NCI-H526 (cell line): ENCODE measurements at places on chromosomes 6 and 20.
A peak's percentile ranks its signal among the peaks of the same experiment; 100 is the strongest.

DNA sequence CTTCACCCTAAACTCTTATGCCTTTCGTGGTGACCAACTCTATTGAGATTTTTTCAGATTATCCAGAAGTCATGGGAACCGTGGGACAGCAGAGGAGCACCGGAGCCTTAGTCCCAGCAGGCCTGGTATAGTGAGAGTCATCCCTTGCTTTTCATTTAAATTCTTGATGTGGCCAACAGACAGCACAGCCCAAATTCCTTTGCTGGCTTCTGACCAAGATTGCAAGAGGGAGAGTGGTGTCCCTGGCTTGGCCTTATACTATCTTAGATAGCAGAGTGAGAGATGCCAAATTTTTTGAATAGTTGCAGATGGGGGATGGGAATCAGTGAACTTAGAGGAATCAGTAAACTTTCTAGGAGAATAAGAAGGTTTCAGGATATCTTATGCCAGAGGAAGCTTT lies 7.8 kb downstream of the STX11 start:
- no peak for DNase-seq

DNA sequence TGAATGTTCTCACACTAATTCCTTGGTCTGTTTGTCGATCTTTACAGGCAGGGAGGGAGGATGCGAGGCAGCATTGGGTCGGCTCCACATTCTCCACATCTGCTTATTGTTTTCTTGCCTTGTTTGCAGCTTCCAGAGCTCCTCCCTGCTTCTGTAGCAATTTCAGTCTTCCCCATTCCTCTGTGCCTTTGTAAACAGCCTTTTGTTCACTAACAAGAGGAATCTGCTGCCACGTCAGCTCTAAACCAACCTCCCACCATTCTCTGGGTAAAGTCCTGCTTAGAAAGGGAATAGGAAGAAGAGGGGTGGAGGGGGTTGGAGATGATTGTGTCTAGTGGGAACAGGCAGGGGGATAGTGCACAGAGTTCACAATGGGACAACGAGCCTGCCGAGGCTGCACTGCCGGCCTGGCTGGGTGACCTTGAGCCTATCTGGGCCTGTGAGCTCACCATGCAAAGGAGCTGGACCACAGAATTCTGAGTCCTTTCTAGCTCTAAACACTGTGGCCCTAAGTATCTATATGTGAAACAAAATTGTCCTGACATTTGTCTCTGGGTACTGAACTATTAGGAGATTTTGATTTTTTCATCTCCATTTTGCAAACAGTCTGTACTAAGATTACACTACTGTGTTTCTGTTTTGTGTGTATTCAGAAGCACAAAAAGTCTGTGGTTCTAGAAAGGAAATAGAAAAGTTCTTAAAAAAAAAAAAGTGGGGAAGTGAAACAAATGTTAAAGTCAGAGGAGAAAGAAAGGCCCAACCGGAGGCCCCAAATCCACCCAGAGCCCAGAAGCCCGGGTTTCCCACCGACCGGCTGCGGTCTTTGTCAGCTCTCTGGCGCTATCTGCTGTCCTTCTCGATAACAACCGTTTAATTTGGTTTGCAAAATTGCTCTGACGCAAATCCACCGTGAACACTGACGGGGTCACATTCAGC lies 1.4 kb upstream of the PRND start:
- peak; percentile 90 for DNase-seq

- no peak for DNase-seq
Observed at GRCh38 chr6:49514571-49515484, 15.1 kb downstream of the GLYATL3 start.

DNA sequence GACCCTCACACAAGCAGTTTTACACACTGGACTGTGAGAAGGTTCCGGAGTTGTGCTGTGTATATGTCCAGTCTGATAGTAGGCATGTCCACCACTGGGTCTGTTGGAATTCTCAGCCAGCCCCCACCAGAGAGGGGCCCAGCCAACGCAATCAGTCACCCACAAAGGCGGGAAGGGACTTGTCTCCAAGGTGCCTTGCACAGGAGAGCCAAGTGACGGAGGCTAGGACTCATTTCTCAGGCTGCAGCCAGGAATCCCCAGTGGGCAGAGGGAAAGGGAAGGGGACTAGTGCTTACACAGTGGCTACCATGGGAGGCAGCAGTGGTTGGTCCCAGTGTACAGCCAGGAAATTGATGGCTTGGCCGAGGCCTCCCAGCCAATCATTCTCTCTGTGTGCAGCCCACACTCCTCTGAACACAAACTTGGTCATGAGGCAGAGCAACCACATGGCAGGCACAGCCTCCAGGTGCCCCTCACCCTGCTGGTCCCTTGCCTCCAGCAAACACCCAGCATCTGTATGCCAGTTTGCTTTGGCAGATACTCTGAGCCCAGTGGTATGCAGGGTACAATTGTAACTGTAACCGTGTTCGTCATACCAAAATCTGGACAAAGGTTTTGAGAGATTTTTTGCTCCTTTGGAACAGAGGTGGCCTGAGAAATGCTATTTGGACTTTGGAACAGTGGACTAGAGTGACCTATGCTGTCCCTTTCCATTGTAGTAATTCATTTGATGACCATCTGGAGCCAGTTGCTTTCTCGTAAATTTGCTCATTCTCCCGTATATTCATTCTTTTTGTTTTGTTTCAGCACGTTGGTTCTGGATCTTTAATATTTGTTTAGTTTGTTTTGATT lies 72.9 kb upstream of the MYL9 start:
- DNase-seq: peak; percentile 51

DNA sequence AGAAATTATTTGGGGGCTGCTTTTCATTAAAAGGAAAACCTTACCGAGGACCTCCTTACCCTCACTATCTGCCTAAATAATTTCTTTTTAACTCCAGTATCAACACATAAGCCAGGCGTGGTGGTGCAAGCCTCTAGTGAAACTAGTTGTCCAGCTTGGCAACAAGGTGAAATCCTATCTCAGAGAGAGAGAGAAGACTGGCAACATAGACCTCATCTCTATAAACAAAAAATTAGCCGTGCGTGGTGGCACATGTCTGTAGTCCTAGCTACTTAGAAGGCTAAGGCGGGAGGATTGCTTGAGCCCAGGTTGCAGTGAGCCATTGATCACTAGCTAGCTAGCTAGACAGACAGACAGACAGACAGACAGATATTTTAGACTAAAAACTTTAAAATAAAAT lies 92.5 kb downstream of the ARMC2 start:
- DNase-seq: no peak

- DNase-seq: no peak
Observed at GRCh38 chr20:41443691-41444090, 77.1 kb upstream of the EMILIN3 start.

GRCh38 chr6:148720406-148720805 lies 26.4 kb upstream of the UST start:
- DNase-seq: no peak

DNA sequence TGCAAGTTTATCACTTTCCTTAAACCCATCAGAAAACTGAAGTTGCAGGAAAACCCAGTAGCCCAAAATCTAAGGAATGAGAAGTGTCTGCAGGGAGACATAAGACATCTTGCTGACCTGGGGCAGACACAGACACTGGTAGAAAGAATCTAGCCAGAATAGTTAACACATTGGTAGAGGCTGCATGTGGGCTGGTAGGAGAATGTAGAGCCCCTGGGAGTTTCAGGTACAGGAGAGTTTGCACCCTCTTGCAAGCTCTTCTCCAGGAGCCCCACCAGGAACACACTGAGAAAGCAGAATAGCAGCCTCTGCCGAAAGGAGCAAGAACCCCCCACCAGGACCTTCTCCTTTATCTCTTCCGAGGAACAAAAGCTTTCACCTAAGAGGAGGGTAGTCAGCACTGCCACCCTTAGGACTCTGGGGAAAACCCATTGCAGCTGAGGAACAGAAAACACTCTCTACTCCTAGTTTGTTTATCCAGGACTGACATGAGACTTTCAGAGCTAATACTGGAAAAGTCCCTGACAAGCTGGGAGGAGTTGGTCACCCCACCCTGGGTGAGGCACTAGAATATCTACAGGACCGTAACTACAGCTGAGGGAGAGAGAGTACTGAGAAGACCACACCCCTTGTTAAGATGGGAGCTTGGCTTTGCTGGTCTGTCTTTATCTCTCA lies 10.5 kb upstream of the OGFRL1 start:
- no peak for DNase-seq

GRCh38 chr6:169388395-169389166 lies 134.9 kb upstream of the THBS2 start:
- DNase-seq: no peak
